ENCODE measurements at places on chromosomes 2 and 18.

DNA sequence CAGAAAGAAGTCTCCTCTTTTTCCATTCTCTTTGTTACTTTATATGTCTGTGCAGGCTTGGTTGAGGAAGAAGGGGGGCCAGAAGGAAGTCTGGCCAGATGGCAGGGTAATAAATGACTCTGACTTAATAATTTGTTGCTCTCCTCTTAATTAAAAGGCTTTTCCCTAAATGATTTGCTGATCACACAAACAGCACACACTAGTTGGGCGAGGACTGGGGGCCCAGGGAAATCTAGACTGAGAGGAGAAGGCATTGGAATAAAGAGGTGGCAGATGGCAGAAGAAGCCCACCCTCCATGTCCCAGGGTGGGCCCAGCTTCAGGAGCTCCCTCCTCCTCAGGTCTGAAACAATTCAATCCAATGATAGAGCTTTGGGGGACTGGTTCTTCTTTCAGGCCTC is 12.7 kb upstream of the SMARCAL1 start:
- DNase-seq = no peak

DNA sequence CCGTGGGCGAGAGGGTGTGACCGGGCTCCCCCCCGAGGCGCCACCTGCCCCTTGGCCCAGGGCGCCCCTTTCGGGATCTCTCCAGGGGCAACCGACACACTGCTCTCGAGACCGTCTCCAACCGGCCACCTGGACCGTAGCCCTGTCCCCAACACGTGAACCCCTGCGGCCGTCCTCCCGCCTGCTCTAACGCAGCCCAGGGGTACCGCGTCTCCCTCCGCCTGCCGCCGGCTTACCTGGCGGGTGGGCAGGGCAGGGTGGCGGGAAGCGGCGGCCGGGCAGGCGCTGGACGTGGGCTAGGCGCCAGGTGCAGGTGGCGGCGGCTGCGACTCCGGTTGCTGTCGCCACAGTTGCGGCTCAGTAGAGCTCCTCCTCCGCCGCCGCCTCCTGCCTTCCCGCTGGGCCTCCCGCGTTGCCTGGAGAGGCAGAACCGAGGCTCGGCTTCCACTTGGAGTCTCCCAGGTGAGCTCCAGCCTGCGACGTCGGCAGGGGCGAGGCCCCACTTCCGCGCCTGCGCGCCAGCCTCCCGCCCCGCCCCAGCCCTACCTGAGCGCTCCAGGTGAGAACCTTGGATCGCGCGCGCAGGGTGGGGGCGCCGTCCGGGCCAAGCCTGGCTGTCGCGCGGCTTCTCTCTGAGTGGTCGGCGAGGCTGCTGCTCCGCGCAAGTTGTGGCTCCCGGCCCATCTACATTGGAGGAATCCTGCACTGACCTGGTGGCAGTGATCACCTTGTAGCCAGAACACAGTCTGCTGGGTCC is at the start of gene GALNT3:
Gene GALNT3, minus strand, starts transcription at position 469 of the 757 bp plus-strand sequence. CDS start 23,547 bp downstream, outside the sequence.
- DNase-seq = peak; percentile 2

DNA sequence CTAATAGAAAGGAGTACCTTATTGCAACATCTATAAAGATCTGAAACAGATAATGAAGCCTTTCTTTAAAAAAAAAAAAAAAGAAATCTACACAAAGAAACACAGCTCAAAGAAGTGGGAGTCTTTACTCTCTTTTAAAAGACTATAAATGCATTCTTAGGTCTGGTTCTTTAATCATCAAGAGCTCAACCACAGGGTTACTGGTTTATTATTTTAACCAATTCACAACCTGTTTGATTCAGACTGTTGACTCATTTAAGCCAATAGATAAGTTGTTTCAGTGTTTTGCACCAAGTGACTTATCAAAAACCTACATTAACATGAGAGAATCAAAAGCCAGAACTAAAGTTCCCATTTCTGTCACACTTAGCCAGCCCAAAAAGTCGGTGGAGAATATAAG is 93.1 kb downstream of the TCF4 start:
- no peak for DNase-seq

GRCh38 chr18:55934821-55935220 is 346.8 kb upstream of the TCF4 start:
- no peak for DNase-seq

Data from stimulated activated CD4-positive, alpha-beta T cell treated with anti-CD3 and anti-CD28 coated beads, Interleukin-15, amount 100 ng/mL, for 1 hour (primary cell).